ENCODE measurements at places on chromosomes 1 and 21. TPM values are rescaled to one million over a fixed set of nuclear protein-coding genes. Genes with fewer than 3 reads are reported as not detected.

DNA sequence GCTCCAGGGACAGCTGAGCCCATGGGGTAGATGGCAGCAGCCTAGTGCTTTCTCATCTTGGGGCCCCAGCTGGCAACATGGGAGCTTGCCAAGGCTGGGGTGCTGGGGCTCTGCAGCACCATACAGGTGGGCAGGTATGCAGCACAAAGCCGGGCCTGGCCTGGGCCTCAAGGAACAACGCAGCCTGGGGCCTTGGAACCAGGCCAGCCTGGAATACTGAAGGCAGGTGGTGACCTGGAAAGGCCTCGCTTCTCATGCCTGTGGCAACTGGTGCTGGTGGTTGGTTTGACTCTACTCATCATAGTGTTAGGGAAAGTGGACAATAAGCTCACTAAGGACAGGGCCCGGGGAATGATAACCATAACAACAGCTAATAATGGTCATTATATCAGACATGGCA lies 27.0 kb upstream of the SDHB start:
- H3K27me3 ChIP-seq, result no peaks in the 10 kb centered on the region
- DNase-seq, result no peak
- no peak overlapping the region for H3K27ac ChIP-seq
- no peaks in the 10 kb centered on the region for H3K4me1 ChIP-seq

DNA sequence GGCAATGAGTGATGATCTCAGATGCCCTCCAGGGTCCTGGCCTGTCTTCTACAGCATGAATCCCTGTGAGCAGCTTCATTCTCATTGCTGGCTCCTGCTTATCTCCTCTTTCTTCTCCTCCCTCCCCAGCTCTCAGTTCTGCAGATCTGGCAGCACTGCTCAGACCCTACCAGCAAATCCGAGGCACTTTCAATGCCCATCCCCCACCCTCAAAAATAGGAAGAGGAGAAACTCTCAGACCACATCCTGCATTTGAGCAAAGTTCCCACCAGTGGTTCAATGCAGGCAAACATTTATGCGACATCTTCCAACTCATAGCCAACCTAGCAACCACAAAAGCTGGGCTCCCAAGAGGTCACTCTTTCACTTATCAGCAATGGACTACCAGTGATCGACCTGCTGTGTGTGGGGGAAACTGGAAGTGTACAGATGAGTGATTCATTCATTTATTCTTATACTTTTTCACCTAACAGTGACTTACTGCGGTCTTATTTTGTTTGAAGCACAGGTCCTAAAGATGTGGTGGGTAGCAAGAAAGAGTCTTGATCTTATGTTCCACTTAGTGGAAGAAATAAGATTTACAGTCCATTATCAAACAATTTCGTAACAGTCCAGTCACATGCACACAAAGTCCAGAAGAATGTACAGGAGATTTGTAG lies 5.8 kb upstream of the CHI3L2 start:
- no peak overlapping the region for H3K4me3 ChIP-seq
- H3K36me3 ChIP-seq, result no peaks in the 10 kb centered on the region
- peaks cover 13% of the 10 kb centered on the region for H3K4me1 ChIP-seq
- DNase-seq, result no peak
- H3K27me3 ChIP-seq, result no peaks in the 10 kb centered on the region
- H3K27ac ChIP-seq, result peak overlapping the region; percentile 45

- H3K36me3 ChIP-seq, result no peaks in the 10 kb centered on the region
- peak; percentile 42 for DNase-seq
- peak overlapping the region; percentile 98 for H3K4me3 ChIP-seq
- H3K27me3 ChIP-seq, result no peaks in the 10 kb centered on the region
Observed at GRCh38 chr1:201955729-201956143, 433 bp downstream of the TIMM17A start.

GRCh38 chr1:28648474-28649198 lies at the start of gene RNU11:
RNU11 (plus strand) TSS chr1:28648600.
- H3K4me3 ChIP-seq, result peak within 1 kb of the TSS; percentile 29
- H3K27me3 ChIP-seq, result no peaks in the 10 kb centered on the region
- no peaks in the 10 kb centered on the region for H3K36me3 ChIP-seq
- peak; percentile 85 for DNase-seq

Gene ELF3
- total RNA-seq, result 116 TPM

Gene MCOLN3
- total RNA-seq, result 2.5 TPM

Gene LYPD8
- not detected for total RNA-seq
